ENCODE measurements at places on chromosomes 12 and 14.

GRCh38 chr14:67335781-67336180 is 23.8 kb downstream of the ATP6V1D start:
- no peak for DNase-seq
- H3K27me3 ChIP-seq: no peaks in the 10 kb centered on the region
- H3K4me3 ChIP-seq: no peak overlapping the region
- H3K27ac ChIP-seq: no peak overlapping the region
- H3K4me1 ChIP-seq: no peaks in the 10 kb centered on the region

DNA sequence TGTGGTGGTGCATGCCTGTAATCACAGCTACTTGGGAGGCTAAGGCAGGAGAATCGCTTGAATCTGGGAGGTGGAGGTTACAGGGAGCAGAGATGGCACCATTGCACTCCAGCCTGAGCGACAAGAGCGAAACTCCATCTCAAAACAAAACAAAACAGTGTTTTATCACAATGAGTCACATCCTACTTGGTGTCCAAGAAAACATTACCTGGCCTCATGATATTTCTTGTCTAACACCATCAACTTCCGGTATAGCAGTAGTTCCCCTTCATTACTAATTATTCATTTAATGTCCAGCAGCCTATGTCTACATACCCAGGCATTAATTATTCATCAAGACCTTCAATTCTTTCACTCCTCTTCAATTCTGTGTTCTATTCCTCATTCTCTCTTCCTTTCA is 115.5 kb downstream of the CCDC59 start:
- H3K4me1 ChIP-seq: no peaks in the 10 kb centered on the region
- no peak overlapping the region for H3K27ac ChIP-seq
- no peaks in the 10 kb centered on the region for H3K27me3 ChIP-seq
- H3K4me3 ChIP-seq: no peak overlapping the region

GRCh38 chr12:29581631-29582030 is 84.1 kb upstream of the OVCH1 start:
- no peaks in the 10 kb centered on the region for H3K36me3 ChIP-seq
- no peak overlapping the region for H3K4me3 ChIP-seq
- no peaks in the 10 kb centered on the region for H3K27me3 ChIP-seq
- H3K27ac ChIP-seq: peak overlapping the region; percentile 63

GRCh38 chr12:130070126-130070611 is 92.1 kb upstream of the FZD10 start:
- peak; percentile 40 for DNase-seq
- H3K4me1 ChIP-seq: no peaks in the 10 kb centered on the region
- H3K36me3 ChIP-seq: no peaks in the 10 kb centered on the region
- peak overlapping the region; percentile 40 for H3K4me3 ChIP-seq
- H3K27ac ChIP-seq: no peak overlapping the region

DNA sequence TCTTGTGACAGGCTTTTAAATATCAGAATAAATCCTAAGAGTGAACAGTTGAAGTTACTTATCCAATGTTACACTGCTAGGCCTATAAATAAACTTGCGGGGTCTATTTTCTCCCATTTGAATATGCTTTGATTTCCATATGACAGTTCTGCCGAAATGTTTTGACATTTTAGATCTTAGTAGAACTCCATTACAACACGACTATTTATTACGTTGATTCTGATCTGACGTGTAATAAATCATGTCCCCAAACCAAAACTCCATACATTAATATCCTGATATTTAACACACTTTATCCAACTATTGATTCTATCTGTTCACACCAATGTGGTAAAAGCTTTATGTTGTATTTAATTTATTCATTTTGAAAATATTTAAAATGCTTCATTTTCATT is 16.1 kb upstream of the NEMF start:
- no peak for DNase-seq
- peak overlapping the region; percentile 48 for H3K4me3 ChIP-seq

DNA sequence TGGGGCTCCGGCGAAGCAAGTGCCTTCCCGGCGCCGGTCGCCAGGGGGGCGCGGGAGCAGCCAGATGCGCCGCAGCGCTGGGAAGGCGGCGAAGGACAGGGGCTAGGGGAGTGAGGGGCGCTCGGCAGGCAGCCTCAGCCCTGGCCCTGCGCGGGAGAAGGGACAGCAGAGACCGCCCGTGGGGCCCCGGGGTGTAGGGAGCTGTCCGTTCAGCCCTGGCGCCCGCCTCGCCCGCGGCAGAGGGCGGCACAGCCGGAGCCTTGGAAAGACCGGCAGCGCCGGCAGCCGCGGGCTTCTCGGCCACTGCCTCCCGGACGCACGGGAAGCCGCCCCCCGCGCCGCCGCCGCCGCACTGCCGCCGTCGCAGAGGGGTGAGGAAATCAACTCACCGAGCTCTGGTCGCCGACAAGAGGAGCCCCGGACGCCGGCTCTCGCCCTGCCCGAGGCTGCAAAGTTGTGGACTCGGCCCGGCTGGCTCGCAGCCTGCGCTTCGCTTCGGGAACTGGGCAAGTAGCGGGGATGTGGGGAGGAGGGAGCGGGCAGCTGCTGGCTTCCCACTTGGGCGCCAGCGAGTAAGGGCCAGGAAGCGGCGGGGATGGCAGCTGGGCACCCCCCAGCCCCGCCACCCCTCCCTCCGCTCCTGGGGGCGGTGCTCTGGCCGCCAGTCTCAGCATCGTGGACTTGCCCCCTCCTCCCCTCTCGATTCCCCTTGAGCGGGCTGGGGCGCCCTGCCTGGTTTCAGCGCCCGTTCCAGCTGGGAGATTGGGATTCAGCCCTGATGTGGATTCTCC is at the start of gene ZDHHC22:
ZDHHC22 (minus strand) TSS at position 578 of the 791 bp plus-strand sequence. CDS start 2,053 bp downstream, outside the sequence.
- H3K27me3 ChIP-seq: no peaks in the 10 kb centered on the region
- DNase-seq: no peak
- H3K4me1 ChIP-seq: peaks cover 10% of the 10 kb centered on the region
- H3K27ac ChIP-seq: no peak within 1 kb of the TSS
- H3K36me3 ChIP-seq: no peaks in the 10 kb centered on the region

DNA sequence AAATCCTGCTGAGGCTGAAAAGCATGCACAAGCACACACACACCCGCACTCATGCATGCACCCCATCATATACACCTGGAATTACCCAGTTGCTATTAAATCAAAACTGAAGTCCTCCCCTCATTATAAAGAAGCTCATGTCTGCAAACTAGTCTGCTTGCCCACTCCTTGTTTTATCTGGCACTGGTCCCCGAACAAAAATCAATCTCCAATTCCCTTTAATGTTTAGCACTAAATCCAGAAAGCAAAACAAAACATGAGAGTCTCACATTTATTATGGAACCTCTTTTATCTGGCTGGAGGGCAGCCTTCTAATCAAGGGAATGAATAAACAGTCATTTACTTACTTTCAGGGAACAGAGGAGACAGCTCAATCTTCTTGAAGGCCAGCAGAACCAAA is 1093.4 kb upstream of the FLRT2 start:
- H3K27me3 ChIP-seq: no peaks in the 10 kb centered on the region
- no peak overlapping the region for H3K4me3 ChIP-seq
- H3K27ac ChIP-seq: no peak overlapping the region
- no peak for DNase-seq

DNA sequence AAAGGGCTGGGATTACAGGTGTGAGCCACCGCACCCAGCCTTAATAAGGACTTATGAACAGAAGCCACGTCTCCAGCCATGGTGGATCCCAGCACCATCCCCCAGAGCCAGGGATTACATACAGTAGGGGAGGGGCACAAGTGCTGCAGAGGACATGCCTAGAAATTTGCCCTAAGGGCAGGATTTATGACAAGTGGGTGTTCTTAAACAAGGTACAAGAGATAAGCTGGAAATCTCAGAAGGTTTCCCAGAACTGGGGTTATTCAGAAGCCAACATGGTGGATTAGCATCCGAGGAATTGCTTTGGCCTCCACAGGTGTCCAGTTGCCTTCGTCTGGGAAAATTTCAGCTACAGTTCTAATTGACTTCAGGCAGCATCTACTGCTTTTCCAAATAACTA is 114.4 kb upstream of the EGLN3 start:
- H3K27me3 ChIP-seq: no peaks in the 10 kb centered on the region
- no peak for DNase-seq

DNA sequence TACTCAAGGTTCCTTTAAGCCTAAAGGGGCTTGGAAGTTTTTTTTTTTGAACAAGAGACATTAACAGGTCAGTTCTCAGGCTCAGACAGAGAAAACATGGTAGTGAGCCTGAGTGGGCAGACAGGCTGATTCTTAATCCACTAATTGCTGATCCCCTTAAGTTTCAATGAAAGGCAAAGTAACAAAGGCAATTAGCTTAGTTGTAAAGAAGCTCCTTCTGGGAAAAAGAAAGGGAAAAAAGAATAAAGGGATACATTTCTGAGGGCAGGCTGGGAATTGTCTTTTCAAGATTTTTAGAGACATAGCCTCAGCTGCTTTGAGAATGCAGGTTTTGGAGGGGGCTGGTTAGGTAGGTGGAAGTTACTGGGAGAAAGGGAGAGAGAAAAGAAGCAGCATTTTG is 133.8 kb downstream of the CFAP54 start:
- H3K36me3 ChIP-seq: no peaks in the 10 kb centered on the region
- H3K27me3 ChIP-seq: no peaks in the 10 kb centered on the region
- H3K4me3 ChIP-seq: no peak overlapping the region
- no peak for DNase-seq

GRCh38 chr12:17062267-17063036 is 456.5 kb upstream of the LMO3 start:
- DNase-seq: no peak
- no peaks in the 10 kb centered on the region for H3K36me3 ChIP-seq
- H3K27ac ChIP-seq: no peak overlapping the region
- H3K4me3 ChIP-seq: no peak overlapping the region

GRCh38 chr12:94948232-94948810 is 55.2 kb downstream of the NDUFA12 start:
- DNase-seq: no peak
- H3K27ac ChIP-seq: peak overlapping the region; percentile 54
- no peak overlapping the region for H3K4me3 ChIP-seq

DNA sequence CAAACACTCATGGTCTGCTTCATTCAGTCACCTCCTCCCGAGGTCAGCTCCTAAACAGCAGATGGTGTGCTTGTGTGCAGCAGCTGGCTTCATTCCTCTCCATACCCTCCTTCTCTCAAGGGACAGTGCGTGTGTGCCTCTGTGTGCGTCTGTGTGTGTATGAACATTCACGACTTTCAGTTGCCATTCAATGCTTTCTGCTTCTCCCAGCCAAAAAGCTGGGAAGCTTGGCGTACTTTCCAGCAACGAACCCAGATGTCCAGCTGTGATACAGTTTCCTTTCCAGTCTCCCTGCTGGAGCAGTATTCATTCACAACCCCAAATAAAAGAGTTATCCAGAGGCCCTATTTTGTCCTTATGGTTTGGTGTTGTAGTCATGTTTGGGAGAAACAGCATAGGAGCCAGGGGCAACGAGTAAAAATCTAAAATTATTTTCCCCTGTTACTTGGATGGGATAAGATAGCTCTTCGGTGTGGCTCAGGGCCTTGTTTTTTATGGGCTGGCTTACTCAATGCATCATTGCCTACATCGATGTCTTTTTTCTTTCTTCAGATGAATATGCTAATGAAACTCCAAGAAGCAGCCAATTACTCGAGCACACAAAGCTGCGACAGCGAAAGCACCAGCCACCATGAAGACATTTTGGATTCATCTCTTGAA is 379.3 kb downstream of the NAV3 start:
- H3K27me3 ChIP-seq: no peaks in the 10 kb centered on the region
- no peaks in the 10 kb centered on the region for H3K36me3 ChIP-seq
- no peak for DNase-seq
- no peak overlapping the region for H3K27ac ChIP-seq
- H3K4me1 ChIP-seq: no peaks in the 10 kb centered on the region

- no peaks in the 10 kb centered on the region for H3K36me3 ChIP-seq
- H3K4me3 ChIP-seq: no peak overlapping the region
- no peak overlapping the region for H3K27ac ChIP-seq
These were observed 4.3 kb downstream of the PAX9 start for GRCh38 chr14:36665887-36666415.

- H3K27me3 ChIP-seq: no peaks in the 10 kb centered on the region
- no peak overlapping the region for H3K27ac ChIP-seq
- no peaks in the 10 kb centered on the region for H3K36me3 ChIP-seq
These were observed 68.4 kb upstream of the FLRT2 start for GRCh38 chr14:85461432-85462133.

DNA sequence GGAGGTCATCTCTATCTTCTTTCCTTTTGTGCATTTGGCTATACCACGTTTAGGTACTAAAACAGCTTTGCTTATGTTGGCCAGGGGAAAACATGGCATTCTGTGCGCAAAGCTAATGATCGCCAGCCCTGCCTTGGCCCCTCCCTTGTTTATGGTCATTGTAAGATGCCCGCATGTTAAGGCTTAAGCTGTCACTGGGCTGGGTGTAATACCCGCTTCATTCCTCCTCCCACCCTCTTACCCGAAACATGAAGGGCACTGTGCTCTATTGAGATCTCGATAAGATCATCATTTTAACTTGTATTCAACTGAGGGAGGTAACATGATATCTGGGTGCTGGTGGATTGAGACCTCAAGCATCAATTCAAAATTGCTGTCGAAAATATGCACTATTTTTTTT is 34.7 kb downstream of the BRI3BP start:
- H3K27ac ChIP-seq: no peak overlapping the region
- H3K4me3 ChIP-seq: no peak overlapping the region
- DNase-seq: no peak
- no peaks in the 10 kb centered on the region for H3K27me3 ChIP-seq

DNA sequence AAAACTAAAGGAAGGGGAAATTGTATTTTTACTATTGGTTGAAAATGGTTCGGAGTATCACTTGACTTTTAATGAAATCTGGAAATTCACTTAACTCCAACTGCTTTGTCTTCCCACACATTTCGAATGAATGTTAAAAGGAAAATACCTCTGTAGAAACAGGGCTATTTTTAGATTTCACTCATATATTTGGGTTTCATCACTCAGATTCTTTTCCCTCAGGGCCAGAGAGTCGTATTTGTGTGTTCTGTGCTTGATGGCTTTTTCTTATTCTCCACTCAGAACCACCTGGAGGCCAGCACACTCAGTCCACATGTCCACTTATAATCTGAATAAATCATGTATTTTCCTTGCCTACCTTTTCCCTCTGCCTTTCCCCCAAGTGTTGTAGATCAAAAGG is 40.0 kb downstream of the DAAM1 start:
- H3K4me1 ChIP-seq: peaks cover 53% of the 10 kb centered on the region
- no peak overlapping the region for H3K4me3 ChIP-seq
- no peak overlapping the region for H3K27ac ChIP-seq
- no peaks in the 10 kb centered on the region for H3K36me3 ChIP-seq
- H3K27me3 ChIP-seq: no peaks in the 10 kb centered on the region
- DNase-seq: no peak

Measured in tibial nerve (tissue), 4 donors.